ENCODE measurements at places on chromosomes 1 and 21. TPM values are rescaled to one million over a fixed set of nuclear protein-coding genes. Genes with fewer than 3 reads are reported as not detected.

The FLG2 gene
- total RNA-seq, result 3,608 TPM

The IL10RB gene
- total RNA-seq, result 31.2 TPM

The SUSD4 gene
- total RNA-seq, result 2.7 TPM

The ERG gene
- 12.5 TPM for total RNA-seq

The SLC35D1 gene
- 12.0 TPM for total RNA-seq

The GATAD2B gene
- total RNA-seq, result 24.1 TPM

The VASH2 gene
- not detected for total RNA-seq
